ENCODE measurements at places on chromosomes 6 and 20.

DNA sequence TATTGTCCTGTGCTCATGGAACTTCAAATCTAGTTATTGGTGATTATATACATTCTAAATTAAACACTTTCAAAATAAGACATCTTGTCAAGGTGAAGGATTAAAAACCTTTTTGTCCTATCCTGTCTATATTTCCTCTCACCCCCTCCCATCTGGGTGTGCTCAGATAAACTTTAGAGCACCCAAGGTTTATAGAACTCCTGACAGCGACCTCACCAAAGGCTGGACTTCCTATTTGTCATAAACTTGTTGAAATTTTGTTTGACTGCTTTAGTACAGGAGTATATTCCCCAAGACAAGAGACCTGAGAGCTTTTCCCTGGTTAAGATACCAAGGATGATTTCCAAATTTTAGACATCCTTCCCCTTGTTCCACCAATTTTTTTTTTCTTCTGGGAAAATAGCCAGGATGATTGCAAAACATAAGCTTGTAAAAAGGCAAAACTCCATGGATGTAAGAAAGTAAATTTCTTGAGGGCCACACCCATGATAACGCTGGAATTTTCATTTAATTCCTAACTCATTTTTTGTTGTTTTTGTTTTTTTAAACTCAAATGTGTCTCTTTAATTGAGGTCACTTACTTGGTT is 33.0 kb downstream of the CARMIL1 start:
- DNase-seq: peak; percentile 79

GRCh38 chr20:19909725-19910124 is 107.4 kb upstream of the NAA20 start:
- no peak for DNase-seq

DNA sequence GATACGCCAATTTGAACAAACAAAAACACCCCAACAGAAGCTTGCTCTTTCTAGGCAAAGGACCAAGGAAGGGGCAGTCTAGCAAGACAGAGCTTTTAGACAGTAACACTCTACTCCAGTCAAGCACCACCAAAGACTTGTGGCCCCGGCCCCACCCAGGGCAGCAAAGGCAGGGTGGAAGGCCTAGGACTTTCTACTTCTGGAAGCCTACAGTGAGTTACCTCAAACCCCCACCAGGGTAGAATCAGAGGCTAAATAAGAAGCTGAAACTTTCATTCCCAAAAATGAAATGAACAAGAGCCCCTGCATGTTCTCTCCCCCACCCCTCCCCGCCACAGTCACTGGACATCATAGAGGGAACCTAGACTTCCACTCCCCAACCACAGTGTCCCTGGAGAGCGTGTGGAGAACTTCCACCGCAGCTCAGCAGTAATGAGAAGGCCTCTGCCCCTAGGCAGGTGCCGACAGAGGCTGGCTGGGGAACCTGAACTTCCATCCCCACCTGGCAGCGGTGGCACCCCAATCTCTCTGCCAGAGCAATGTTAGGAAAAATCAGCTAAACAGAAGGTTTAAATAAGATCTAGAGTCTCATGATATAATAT is 40.0 kb downstream of the KATNA1 start:
- no peak for DNase-seq

- no peak for DNase-seq
Measured at GRCh38 chr6:155227046-155227445, 36.8 kb upstream of the CLDN20 start.

DNA sequence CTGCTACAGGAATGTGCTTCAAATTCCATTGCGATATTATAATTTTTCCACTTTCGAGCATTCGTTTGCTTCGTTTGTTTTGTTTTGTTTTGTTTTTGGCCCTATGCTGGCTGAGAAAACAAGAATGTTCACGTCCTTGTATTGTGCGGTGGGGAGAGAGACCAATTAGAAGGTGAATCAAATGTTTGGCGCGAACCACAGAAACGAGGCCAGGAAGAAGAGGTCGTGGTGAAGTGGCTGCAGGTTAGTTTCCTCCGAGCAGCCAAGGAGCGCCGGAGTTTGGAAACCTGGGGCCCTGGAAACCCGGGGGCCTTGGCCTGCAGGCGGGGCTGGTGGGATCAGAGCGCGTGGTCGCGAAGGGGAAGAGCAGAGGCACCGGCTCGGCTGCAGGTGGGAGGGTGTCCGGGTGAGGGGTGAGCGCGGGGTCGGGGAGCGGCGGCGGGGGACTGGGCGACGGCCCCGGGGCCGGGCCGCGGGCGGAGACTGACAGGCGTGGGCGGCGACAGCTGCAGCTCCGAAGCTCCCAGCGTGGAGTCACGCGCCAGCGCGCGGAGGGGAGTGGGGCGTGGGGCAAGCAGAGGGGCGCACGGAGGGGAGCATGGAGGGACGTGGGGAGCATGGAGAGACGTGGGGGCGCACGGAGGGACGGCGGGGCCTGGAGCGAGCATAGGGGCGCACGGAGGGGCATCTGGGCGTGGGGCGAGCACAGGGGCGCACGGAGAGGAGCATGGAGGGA is 141.5 kb upstream of the PDE10A start:
- DNase-seq: no peak

- no peak for DNase-seq
Measured at GRCh38 chr6:122790423-122791309, 1.6 kb downstream of the SMPDL3A start.

All from AG09309 (cell line).